HCEC 1CT (cell line): ENCODE measurements at places on chromosomes 4 and X.

DNA sequence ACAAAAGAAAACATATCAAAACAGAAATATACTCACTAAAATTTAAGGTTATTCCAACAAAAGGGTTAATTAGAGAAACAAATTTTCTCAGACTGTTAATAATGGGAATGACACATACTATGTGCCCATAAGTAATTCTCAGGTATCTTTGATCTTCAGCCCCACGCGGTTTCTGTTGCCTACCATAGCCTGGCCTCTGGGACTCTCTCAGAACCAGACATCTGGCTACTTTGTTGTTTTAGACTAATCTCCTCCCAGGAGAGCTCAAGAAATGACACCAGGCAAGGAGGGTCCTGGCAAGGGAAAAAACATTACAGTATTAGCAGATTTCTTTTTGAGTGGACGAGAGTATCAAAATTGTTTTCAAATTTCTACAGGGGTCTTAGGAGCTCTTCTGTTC lies 43.7 kb downstream of the SLC10A7 start:
- no peak for DNase-seq

DNA sequence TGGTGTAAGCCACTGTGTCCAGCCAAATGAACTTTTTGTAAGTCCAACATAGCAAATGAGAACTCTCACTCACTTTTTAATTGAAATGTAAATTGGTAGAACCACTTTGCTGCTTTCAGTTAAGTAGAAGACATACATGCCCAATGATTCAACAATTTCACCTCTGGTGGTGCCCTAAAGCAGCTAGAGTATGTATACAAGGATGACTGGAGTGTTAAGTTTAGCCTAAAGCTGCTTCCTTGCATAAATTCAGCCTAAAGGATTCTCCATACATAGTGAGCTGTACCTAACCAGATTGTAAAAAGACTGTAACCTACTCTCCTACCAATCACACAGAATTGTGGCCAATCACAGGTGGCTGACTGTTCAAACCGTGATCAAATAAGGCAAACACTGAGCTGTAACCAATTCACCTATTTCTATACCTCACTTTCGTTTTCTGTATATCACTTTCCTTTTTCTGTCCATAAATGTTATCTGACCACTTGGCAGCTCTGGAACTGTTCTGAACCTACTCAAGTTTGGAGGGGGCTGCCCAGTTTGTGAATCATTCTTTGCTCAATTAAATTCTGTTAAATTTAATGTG lies 39.9 kb downstream of the PDS5A start:
- no peak for DNase-seq

- DNase-seq = no peak
Measured at GRCh38 chr4:82042042-82042441, 331.7 kb downstream of the HNRNPD start.

DNA sequence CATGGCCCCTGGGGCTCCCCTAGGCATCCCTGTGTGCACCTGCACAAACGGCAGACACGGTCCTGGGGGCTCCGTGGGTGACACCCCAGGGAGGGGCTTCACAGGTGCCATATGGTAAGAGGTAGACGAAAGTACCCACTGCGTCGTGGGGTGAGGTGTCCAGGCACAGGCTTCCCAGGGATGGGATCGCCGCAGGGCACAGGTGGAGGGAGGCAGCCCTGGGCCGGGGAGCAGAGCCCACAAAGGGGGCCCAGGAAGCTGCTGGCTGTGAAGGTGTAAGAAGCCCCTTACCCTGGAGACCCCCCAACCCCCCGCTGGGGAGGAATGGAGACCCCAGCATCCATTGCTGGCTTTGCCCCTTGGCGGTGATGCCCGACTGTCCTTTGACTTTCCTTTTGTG lies 10.9 kb downstream of the SH3TC1 start:
- no peak for DNase-seq

- no peak for DNase-seq
Measured at GRCh38 chr4:98680806-98681205, 22.4 kb upstream of the TSPAN5 start.

DNA sequence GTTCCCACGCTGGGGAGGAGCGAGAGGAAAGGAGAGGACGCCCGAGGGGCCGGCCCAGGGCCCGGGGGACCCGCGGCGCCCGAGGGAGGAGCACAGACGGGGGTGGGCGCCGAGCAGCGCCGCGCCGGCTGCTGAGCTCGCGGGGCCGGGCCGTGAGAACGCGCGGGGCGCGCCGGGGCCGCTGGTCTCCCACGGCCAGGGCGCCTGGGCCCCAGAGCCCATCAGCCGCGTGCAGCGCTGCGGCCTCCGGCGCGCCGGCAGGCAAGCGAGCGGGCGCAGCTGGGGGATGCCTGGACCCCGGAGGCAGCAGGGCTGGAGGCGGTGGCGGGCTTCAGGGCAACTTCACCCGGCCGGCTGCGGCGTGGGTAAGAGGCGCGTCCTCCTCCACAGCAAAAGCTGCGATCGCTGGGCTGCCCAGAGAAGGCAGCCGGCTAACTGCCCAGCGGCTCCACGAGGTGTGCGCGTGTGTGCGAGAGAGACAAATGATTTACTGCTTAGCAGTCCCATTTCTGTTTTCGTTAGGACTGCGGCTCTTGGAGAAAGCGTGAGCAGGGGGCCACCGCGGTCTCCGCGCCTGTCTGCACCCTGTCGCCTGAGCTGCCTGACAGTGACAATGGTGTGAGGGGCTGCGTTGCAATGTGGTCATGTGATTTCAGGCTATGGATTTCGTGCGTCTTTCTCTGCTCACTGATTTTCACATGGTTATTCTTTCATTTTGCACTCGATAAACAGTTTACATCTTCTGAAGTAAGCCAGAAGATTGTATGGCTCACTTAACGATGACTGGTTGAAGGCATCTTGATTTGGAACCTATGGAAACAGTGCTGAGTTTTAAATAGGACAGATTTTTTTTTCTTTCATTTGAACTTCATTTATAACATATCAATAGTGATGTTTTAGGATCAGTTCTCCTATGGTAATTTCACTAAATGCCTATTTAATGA lies 1.2 kb downstream of the GUCY1A1 start:
- DNase-seq = peak; percentile 26

DNA sequence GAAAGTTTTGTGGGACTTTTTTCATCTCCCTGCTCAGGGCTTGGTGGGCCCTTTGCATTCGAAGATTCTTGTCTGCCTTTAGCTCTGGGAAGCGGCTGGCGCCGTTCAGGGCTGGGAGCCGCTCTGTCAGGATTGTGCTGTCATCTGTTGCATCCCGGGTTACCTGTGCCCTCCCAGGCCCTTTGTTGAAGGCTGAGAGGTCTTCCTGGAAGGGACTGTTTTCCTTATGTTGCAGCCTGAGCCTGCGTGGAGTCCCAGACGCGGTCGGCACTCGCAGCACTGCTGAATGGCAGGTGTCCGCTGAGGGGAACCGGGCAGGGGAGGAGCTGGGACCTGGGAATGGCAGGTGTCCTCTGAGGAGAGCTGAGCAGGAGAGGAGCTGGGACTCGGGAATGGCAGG lies 15.9 kb downstream of the RGS12 start:
- DNase-seq = no peak

DNA sequence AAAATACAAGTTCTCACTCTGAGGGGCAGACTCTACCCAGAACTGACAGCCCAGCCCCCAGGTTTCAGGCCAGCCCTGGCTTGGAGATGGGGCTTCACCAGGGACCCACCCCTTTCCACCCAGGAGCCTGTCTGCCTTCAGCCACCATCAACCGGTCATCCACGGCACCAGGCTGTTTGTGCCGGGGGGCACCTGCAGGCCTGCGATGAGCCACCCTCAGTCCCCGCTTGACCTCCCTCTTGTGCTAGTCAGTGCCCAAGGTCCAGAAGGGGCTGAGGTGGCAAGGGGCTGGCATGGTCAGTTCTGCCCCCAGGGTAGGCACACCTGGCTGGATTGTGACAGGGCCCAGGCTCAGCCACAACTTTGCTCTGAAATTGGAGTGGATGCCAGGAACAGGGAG lies 82.1 kb downstream of the ADRA2C start:
- DNase-seq = no peak

DNA sequence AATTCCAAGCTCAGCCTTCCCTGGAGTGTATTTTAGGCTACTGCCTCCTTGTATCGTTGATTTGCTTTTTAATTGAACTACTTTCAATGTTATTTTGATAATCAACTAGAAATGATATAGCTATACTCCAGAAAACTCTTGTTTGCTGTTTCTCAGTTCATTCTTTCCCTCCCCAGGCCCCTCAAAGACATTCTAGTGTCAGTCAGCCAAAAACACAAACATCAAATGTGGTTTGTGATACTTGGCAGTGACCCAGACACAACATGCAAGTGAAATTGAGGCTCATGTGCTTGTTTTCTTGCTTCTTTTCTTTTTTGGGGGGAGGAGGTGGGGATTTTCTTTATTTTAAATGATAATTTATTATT lies 7.6 kb downstream of the FAT4 start:
- DNase-seq = peak; percentile 35

DNA sequence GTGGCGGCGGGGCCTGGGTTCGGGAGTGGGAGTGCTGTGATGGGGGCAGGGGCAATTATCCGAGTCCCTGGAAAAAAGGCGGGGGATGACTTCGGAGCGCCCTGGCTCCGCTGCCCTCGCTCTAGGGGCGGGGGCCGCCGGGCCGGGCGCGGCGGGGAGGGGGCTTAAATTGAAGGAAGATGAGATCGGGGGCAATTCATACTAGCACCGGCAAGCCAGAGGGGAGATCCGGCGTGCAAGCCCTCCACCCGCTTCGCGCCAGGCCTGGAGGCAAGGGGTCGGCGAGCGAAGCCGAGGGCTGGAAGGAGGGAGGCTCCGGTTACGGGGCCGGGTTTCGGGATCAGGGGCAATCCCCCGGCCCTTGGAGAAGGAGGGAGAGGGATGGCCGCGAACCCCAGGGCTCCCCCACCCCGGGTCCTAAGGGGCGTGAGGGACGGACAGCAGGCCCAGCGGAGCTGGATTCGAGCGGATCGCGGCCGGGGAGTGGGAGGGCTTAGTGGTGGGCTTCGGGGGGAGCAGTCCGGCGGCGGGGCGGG lies 1.2 kb downstream of the BCORL1 start:
- no peak for DNase-seq
